DMS 273 treated with DMSO at 0.1 percent for 48 hours (cell line): ENCODE measurements at places on chromosomes 6 and 20.
A peak's percentile ranks its signal among the peaks of the same experiment; 100 is the strongest.

DNA sequence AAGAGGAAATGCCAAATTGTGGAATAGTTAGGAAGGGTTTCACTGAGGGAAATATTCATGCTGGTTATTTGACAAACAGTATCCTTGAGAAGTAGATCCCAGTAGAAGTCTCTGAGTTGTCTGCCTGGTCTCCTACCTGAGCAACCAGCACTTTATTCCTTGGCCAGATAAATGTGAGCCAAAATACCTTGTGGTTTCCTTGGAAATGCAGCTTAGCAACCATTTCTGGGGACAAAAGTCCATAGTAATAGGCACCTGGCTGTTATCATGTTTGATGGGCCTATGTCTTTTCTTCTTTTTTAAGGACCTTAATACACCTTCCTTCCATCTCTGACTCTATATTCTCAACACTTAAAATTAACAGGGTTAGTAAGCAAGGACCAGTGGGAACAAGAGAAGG is 217.1 kb upstream of the MARCKS start:
- no peak for DNase-seq

DNA sequence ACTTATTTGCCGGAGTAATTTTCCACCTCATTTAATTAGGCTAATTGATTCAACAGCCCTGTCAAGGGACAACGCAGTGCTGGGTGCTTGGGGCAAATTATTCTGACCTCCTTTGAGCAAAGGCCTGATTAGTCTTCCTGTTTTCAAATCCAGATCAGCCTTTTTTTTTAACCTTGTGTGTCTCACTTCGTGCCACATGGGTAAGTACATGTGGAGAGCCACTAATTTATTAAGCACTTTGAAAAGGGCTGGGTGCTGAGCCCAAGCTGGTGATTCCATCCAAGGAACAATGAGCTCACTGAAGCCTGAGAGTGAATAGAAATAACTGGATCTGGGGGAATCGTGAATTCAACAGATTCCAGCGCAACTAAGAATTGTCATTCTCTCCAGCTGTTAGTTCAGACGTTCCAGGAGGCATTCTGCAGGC is 229.3 kb downstream of the CLIC5 start:
- no peak for DNase-seq

GRCh38 chr6:34131326-34132290 is 14.3 kb downstream of the GRM4 start:
- DNase-seq = no peak

DNA sequence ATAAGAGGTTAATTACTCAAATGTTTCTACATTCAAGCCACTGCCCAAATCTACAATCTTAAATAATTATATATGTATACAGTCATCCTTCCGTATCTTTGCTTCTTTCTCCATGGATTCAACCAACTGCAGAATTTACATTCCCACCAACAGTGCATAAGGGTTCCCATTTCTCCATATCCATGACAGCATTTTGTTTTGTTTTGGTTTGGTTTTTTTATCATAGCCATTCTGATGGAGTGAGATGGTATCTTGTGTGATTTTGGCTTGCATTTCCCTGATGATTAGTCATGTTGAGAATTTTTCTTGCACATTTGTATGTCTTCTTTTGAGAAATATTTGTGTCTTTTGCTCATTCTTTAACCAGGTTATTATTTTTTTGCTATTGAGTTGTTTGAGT is 198.5 kb downstream of the C6orf118 start:
- DNase-seq = no peak

DNA sequence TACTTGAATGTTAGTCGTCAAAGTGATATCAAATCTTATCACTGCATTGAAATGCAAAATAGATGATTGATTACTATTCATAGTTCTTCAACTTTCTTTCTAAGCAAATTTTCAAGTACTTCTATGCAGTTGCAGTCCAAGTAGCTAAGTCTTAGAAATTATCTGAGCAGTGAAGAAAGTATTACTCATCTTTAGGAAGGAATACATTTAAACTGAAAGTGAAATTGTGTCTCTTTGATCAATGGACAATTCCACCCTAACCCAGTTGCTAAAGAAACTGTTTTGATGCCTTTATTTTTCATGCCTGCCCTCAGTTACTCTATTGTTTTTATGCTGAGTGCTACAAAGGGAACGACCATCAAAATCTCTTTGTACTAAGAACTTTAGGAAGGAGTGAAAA is 337.4 kb downstream of the GRIK2 start:
- no peak for DNase-seq

DNA sequence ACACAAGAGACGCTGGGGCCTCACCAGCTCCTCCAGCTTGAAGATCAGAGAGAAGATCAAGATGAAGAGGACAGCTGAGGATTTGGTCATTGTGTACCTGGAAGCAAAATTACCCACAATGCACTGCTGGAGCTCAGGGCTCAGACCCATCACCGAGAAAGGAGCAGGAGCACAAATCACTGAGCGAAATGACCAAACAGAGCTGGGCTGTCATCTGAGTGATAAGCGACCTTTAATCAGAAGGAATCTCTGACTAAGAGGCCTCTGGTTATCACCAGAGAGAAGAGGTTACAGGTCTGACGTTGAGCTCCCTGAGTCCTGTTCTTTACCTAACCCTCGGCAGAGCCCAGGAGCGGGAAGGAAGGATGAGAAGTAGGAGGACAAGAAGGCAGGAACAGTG is 47.5 kb upstream of the CDH22 start:
- DNase-seq = no peak

- DNase-seq = no peak
Observed at GRCh38 chr6:165649166-165650137, 13.6 kb downstream of the PDE10A start.

DNA sequence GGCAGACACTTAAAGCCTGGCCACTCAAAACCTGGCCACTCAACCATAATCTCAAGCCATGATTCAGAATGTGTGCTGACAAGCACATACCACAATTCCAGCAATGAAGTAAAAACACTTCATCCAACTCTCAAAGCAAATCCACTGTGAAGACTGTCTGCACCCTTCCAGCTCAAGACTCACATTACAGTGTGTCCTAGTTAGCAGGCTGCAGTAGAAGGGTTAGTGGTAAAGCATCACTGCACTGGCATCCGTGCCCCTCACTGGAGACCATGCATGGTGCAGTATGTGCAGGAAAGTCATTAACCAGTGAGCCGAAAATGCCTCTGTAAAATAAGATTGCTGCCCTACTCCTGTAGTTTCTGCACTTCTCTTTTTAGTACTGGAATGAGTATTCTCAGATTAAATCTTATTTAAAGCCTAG is 43.4 kb downstream of the SLC23A2 start:
- DNase-seq = no peak

DNA sequence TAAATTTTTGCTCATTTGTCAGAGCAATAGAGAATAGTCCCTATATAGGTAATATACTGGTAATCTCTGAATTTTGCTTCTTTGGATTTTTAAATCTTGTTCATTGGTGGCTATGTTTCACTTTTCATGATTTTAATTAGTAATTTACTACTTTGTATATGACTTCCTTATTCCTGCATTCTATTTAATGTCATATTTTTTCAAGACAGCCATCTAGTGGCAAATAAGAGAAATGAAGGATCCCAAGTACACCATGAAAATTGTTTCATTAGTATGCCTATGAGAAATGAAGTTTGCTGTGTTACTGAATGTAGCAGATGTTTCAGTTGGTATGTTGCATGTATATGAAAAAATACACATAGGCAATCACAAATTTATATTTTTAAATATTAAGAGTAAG is 82.4 kb downstream of the ZNF292 start:
- no peak for DNase-seq

DNA sequence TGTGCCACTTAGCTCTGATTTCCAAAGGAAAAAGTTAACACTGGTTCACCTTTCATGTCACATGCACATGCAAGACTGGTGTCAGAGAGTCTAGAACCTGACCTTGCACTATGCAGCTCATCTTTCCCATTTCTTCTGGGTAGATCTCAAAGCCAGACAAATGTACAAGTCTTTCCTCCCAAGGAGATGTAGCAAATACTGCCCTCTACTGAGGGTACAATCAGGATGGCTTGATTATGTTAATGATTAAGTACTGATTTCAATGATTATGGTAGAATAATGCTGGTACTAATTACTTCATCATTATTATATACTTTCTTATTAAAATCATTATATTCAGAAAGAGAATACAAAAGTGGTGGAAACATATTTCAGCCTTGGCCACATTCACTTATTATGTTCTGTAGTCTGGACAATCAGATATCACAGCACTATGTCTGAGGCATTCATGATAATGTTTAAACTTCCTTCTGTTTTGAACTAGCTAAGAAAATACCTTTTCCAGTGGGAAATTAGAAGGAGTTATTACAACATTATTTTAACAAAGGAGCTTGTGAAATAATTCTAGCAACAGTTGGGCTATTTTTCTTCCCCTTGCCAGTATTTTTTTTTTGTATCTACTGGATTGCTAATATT is 68.5 kb upstream of the FOXO3 start:
- DNase-seq = peak; percentile 7

GRCh38 chr6:7542065-7542873 is 798 bp downstream of the DSP start:
- DNase-seq = no peak

GRCh38 chr6:168937054-168937453 is 316.6 kb downstream of the THBS2 start:
- DNase-seq = no peak

GRCh38 chr6:5936140-5936539 is 70.6 kb downstream of the NRN1 start:
- DNase-seq = no peak

DNA sequence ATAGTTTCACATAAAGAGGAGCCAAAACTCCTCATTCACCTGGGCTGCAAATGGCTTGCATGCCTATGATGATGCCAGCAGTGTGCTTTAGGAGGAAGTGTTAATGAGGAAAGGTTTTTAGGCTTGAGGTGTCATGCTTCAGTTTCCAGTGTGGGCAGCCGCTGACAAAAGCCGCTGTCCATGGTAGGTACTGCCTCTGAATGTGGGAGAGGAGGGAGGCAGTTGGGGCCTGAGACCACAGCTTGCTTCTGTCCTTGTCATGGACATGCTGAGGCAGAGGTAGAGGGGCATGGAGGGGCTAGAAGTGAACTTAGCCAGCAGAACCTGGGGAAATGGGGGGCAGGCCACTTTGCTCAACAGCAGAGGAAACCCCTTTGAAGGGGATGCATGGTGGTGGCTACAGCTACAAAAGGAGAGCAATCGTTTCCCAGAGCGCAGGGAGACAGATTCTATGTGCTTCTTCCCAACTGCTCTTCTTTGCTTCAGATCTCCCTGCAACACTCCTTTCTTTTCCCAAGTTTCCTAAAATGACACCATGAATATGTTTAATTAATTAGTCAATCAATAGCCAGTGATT is 372.1 kb upstream of the CNR1 start:
- no peak for DNase-seq
